ENCODE measurements at places on chromosomes 5 and 9. TPM values are rescaled to one million over a fixed set of nuclear protein-coding genes. Genes with fewer than 3 reads are reported as not detected.

The PCDHGB6 gene
- 9.9 TPM for total RNA-seq

The PCDHA9 gene
- total RNA-seq: 4.6 TPM

The ROR2 gene
- total RNA-seq: 3.2 TPM

The LCN9 gene
- not detected for total RNA-seq

The PSD2 gene
- total RNA-seq: 97.4 TPM

The MED10 gene
- 42.2 TPM for total RNA-seq

The IGIP gene
- total RNA-seq: 71.6 TPM

The NMUR2 gene
- total RNA-seq: not detected

The CARD9 gene
- 9.7 TPM for total RNA-seq

The CARTPT gene
- total RNA-seq: 21.7 TPM

The PSMB7 gene
- 141 TPM for total RNA-seq

The GFPT2 gene
- total RNA-seq: 23.5 TPM

The FBP2 gene
- not detected for total RNA-seq

The CA9 gene
- not detected for total RNA-seq

DNA sequence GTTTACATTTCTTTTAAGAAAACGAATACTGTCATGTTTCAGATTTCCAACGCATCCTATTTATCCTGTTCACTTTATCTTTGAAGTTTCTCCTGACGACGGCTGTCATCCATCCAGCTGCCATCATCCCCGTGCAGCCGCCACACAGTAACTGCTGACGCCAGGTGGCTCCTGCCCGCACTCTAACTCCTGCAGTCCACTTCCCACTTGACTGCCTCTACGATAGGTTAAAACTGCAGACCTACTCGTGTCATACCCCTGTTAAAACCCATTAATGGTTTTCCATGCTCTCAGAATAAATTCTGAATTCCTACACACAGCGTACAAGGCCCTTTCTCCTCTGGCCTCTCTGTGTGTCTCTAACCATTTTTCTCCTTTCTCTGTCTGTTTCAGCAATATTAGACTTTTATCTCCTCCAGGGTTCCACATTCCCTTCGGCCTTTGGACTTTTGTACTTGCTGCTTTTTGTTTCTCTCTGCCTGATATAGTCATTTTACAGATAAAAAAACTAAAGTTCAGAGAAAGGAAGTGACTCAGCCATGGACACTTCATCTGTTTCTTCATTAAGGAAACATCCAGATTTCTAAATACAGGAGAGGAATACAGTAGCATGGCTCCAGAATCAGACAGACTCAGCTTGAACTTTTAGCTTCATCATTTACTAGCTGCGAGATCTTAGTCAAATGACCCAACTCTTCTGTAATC, 84.9 kb downstream of the ADAMTS12 start:
- DNase-seq: no peak

DNA sequence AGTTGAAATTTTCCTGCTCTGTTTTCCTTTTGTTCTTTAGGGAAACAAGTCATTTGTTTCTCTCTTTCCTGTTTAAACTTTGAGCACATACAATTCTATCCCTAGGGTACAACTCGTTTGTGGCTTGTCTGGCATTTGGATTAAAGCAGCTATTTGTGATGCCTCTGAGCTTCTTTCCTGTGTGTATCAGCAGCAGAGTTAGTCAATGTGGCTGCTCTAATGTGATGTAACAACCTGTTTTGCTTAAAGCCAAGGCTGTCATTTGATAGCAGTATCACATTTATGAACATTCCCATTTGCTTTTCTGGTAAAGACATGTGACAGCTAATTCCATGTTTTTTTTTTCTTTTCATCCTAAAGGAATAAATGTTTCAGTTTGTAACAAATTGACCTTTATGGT, 314.3 kb upstream of the CHD1 start:
- no peak for DNase-seq

DNA sequence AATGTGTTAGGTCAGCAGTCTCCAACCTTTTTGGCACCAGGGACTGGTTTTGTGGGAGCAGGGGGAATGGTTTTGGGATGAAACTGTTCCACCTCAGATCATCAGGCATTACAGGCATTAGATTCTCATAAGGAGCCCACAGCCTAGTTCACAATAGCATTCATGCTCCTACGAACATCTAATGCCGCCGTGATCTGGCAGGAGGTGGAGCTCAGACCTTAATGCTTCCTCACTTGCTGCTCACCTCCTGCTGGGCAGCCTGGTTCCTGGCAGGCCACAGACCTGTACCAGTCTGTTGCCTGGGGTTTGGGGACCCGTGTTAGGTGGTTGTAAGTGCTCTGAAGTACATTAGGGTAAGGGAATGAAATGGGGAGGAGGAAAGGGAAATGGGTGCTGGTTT, 9.7 kb upstream of the CTNNA1 start:
- DNase-seq: no peak

DNA sequence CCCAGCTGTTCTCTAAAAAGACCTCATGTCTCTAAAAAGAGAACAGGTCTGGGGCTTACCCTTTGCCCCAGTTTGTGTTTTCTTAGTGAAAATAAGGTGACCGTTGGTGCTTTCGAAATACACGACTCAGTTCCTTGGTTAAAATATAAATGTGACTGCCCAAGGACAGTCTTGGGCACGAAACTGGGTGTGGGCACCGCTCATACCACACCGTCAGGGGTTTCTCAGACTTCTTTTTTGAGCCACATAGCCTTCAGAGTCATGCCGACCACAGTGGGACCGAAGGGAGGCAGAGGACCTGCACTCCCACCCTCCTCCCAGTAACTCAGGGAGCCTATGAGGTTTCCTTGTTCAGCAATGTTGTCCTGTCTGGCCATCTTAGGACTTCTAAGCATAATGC, 6.5 kb downstream of the SNX18 start:
- DNase-seq: no peak

DNA sequence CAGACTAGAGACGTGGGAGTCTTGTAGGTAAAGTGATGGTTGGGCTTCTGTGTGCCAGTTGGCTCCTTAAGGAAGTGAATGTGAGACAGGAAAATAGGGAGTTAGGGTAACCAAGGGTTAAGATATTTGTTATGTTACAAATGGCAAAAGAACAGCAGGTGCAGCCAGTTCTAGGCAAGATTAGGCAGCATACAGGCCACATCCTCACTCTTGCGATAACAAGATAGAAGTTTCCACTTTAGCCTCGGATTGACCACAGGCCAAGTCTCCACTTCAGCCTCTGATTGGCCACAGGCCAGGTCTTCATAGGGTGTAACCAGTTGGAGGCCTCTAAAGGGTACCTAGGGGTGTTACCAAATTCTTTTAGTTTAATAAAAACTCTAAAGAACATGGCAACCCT, 54.6 kb upstream of the ABCA1 start:
- DNase-seq: no peak

GRCh38 chr9:133269537-133270362, 5.3 kb downstream of the ABO start:
- DNase-seq: no peak

GRCh38 chr5:139814191-139814601, 18.6 kb downstream of the PSD2 start:
- DNase-seq: no peak

GRCh38 chr9:11559001-11559776, 946.4 kb upstream of the PTPRD start:
- DNase-seq: no peak

GRCh38 chr5:72057816-72058215, 49.5 kb upstream of the MAP1B start:
- no peak for DNase-seq

- no peak for DNase-seq
These were observed 65.6 kb downstream of the ANXA2R start for GRCh38 chr5:42974536-42974935.

GRCh38 chr5:39080168-39080567, 6.0 kb upstream of the RICTOR start:
- no peak for DNase-seq

DNA sequence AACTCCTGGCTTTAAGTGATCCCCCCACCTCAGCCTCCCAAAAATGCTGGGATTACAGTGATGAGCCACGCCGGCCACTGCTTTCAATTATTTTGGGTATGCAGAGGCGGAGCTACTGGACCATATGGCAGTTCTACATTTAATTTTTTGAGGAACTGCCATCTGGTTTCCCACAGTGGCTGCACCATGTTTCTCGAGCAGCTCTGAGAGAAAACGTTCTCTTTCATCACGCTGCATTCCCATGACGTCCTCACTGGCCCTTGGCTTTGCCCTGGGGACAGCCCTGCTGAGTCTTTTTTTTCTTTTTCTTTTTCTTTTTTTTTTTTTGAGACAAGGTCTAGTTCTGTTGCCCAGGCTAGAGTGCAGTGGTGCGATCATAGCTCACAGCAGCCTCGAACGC, 35.5 kb upstream of the GRHPR start:
- no peak for DNase-seq

GRCh38 chr9:101434998-101435397, 576 bp downstream of the ALDOB start:
- DNase-seq: no peak

- no peak for DNase-seq
These were observed 57.4 kb downstream of the SCAI start for GRCh38 chr9:125085703-125086477.

GRCh38 chr5:129077433-129078075, 17.0 kb upstream of the ISOC1 start:
- DNase-seq: no peak

DNA sequence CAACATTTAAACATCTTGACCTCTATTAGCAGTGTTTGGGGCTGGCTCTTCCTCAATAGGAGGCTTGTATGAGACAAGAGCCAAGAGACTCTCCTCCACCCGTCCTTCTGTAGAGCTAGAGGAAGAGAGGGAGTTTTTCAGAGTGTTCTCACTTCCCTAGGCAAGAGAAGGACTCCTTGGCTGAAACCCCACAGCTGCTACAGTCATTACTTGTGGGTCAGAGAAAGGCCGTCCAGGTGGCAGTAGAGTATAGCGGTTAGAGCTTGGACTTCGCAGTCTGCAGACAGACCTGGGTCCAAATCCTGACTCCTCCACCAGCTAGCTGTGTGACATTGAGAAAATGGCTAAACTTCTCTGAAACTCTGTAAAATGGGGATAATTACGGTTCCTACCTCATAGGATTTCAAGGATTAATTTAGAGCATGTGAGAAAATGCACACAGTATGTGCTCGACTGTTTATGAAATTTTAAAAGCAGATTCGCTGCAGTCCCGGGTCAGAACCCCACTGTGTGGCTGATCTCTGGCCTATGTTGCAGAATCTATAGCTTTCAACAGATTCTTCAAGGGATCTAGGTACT, 80.8 kb upstream of the ARAP3 start:
- no peak for DNase-seq

GRCh38 chr5:96396878-96397277, 36.2 kb downstream of the PCSK1 start:
- no peak for DNase-seq

- DNase-seq: peak; percentile 44
These were observed at the start of gene NFIB for GRCh38 chr9:14313951-14314423. TSS of gene NFIB (minus strand) at chr9:14314141. CDS start at chr9:14313511, 630 bp downstream.

- DNase-seq: no peak
These were observed 594.0 kb downstream of the HINT1 start for GRCh38 chr5:130571076-130571475.

GRCh38 chr5:138102454-138103318, 18.9 kb downstream of the WNT8A start:
- no peak for DNase-seq

DNA sequence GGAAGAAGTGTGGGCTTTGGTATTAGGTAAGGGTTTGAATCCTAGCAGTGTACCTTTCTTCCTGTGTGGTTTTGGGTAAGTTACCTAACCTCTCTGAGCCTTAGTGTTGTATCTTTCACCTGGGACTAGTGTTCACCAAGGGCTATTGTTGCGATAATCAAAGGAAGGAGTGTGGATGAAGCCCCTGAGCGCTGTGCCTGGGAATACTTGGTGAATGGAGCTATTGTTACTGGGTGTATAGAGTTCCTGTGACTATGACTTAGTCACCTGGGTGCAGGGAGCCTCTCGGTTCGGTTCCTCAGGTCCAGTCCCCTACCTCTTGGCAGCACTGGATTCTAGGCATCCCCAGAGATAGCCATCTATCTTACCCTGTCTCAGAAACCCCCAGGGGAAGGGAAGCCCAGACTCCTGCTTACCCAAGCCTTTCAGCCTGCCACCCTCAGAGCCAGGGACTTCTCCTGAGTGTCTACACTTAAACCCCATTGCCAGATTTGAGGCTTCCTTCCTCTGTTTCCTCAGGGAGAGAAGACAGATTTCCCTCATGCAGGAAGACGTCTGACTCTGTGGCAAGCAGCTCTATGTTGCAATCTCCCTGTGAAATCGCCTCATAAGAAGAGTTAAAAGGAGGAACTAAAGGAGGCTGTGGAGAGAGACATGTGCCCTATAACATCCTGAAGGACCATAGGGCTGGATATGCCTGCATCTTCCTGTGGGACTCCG, 181.0 kb upstream of the PITX1 start:
- no peak for DNase-seq
